Transverse colon (tissue), 4 donors: ENCODE measurements at places on chromosomes 13 and 19.

- DNase-seq: no peak
Measured at GRCh38 chr19:3178973-3179738, 587 bp downstream of the S1PR4 start.

DNA sequence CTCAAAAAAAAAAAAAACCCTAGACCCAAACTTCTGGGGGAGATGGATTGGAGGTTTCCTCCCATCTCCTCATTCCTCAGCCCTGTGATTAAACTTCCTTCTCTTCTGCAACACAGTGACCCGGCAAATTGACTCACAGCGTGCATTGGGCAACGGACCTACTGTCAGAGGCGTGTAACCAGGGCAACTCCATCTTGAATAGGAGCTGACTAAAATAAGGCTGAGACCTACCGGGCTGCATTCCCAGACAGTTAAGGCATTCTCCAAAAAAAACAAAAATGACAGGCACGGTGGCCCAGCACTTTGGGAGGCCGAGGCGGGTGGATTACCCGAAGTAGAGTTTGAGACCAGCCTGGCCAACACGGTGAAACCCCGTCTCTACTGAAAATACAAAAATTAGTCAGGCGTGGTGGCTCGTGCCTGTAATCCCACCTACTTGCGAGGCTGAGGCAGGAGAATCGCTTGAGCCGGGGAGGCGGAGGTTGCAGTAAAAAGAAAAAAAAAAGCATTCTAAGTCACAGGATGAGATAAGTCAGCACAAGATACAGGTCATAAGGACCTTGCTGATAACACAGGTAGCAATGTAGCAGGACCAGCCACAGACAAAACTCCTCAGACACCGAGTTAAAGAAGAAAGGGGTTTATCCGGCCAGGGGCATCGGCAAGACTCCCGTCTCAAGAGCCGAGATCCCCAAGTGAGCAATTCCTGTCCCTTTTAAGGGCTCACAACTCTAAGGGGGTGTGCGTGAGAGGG, 5.4 kb upstream of the NLRP7 start:
- no peak for DNase-seq

DNA sequence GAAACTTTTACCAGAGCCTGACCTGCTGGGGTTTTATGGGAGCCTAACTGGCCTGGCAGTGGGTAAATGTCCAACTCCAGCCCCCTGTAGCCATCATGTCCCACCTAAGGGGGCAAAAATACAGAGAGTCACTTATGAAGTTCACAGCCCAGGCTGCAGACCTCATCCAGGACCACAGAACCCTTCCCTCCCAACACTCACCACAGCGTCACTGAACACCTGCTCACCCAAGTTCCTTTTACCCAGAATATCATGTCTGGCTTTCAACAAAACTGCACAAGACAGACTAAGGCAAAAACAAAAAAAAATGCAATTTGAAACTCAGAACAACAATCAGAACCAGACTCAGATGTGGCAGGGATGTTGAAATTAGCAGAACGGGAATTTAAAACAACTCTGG, 6.4 kb downstream of the CEACAM3 start:
- DNase-seq: no peak

DNA sequence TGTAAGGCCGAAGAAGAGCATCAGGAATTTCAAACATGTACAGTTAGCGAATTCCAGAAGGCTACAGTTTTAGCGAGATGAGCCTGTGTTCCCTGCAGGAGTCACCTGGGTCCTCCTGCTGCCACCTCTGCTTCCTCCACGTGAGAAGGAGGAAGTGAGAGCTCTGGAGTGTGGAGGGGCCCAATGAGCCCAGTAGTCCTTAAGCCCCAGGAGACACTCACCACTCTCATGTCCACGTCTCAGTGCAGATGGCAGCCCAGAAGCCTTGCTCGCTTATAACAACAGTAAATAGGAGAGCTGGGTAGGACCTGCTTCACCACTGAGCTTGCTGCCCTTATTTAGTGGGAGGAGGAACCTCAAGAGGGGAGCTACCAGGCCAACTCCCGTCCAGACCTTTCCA, 44.3 kb downstream of the SERP2 start:
- DNase-seq: no peak

GRCh38 chr19:24099829-24100228, 12.8 kb downstream of the ZNF254 start:
- no peak for DNase-seq

DNA sequence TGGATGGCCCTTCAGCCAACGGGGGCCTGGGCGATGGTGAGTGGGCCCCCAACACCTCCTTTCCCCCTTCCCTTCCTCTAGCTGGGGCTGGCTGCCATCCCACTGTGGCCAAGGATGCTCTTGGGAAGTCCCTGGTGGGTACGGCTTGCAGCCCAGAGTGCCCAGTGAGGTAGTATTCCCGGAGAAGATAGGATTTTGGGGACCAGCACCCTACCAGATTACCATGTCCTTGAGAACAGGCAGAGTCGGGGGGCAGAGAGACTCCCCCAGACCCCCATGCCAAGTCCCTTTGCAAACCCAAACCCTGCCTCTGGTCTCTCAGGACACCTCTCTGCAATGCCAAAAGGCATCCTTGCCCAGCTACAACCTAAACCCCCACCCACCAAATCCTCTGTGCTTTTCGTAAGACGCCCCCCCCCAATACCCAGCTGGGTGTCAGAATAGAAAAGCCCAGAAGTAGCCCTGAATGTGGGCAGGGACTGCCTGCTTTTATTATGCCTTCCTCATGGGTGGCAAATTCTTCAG, 1.7 kb downstream of the HIF3A start:
- no peak for DNase-seq

- DNase-seq: no peak
Measured at GRCh38 chr13:41919031-41919740, 41.7 kb downstream of the VWA8 start.

GRCh38 chr13:48400090-48400694, 12.7 kb downstream of the LPAR6 start:
- no peak for DNase-seq

- DNase-seq: no peak
Measured at GRCh38 chr19:23799321-23799720, 40.6 kb upstream of the ZNF681 start.

DNA sequence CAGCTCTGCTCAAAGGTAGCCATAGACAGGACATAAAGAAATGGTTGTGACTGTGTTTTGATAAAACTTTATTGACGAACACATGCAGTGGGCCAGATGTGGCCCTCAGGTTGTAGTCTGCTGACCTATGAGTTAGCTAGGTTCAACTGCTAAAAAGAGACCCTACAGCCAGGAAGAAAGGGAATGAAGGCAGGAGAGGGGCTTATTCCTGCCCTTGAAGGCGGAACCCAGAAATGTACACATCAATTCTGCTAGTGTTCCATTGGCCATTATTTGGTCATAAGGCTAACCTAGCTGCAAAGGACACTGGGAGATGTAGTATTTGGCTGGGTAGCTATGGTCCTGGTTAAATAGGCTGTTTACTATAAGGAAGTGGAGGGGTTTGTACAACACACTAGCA, 18.0 kb downstream of the APBA3 start:
- no peak for DNase-seq

GRCh38 chr19:30757104-30757836, 385.1 kb downstream of the ZNF536 start:
- DNase-seq: no peak

DNA sequence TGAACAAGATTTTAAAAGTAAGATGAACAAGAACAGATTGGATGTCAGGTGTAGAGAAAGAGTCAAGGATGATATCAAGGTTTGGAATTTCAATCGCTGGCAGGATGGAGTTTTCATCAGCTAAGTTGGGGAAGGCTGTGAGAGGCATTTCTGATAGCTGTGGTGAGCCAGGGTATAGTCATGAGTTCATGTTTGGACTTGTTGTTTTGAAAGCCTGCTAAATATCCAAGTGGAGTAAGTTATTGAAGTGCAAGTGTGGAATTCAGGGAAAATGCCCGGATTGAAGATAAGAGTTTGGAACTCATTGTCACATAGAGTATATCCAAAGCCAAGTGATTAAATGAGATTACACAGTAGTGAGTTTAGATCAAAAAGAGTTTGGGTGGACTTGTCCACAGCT, 11.0 kb upstream of the EPSTI1 start:
- no peak for DNase-seq

- no peak for DNase-seq
Measured at GRCh38 chr13:30192320-30193093, 114.8 kb downstream of the KATNAL1 start.

- DNase-seq: no peak
Measured at GRCh38 chr19:31451686-31452330, 102.6 kb upstream of the TSHZ3 start.

DNA sequence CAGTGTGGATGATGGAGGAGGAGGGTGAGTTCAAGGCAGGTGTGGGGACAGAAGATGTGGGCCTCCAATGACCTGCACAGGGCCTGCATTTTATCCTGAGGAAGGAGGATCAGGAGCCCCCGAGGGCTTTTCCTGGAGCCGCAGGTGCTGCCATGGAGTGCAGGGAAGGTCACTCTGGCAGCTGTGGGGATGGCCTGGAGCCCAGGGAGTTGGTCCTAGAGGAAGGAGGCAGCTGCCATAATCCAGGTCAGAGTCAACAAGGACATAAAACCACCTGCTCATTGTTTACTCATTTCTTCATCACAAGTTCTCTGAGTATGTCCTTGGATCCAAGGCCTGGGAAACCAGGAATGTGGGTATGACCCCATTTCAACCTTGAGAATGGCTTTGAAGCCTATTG, 87.2 kb downstream of the SCGB2B2 start:
- no peak for DNase-seq

DNA sequence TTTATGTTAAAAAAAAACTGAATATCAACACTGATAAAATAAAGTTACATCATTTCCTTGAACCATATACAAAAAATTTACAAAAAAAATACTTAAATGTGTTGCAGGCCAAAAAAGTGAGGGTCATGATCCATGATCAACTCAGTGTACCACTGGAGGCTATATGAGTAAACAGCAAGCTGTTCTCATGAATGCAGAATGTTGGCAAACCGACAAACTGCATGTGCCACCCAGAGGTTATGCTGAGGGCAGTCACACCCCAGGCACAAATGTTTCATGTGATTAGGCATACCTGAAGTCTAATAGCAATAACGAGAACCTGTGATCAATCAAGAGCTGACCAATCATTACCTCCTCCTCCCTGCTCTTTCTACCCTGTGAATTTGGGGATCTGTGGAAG, 91.9 kb downstream of the ZNF431 start:
- no peak for DNase-seq

DNA sequence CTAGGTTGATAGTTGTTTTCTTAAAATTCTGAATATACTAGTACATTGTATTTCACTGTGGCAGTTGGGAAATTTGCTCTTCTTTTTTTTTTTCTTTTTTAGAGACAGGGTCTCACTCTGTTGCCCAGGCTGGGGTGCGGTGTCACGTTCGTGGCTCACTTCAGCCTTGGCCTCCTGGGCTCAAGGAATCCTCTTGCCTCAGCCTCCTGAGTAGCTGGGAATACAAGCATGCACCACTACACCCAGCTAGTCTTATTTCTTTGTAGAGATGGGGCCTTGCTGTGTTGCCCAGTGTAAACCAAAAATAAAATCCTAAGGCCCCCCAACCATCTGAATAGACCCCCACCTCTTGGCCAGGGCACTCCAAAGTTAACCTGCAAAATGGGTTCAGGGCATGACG, 79.3 kb downstream of the FNDC3A start:
- DNase-seq: no peak

DNA sequence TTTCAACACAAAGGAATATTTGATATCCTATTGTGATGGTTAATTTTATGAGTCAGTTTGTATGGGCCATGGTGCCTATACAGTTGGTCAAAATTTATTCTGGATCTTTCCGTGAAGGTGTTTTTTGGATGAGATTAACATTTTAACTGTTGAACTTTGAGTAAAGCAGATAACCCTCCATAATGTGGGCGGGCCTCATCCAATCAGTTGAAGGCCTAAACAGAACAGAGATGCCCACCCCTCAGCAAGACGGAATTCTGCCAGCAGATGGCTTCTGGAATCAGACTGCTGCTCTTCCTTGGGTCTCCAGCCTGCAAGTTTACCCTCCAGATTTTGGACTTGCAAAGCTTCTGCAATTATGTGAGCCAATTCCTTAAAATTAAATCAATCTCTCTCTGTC, 16.0 kb downstream of the CSNK1A1L start:
- no peak for DNase-seq

- DNase-seq: peak; percentile 20
Measured at GRCh38 chr13:46831588-46832194, 34.7 kb upstream of the ESD start.

- no peak for DNase-seq
Measured at GRCh38 chr19:29323440-29324290, 110.7 kb upstream of the UQCRFS1 start.

GRCh38 chr13:53050151-53050550, 21.5 kb downstream of the OLFM4 start:
- DNase-seq: no peak

DNA sequence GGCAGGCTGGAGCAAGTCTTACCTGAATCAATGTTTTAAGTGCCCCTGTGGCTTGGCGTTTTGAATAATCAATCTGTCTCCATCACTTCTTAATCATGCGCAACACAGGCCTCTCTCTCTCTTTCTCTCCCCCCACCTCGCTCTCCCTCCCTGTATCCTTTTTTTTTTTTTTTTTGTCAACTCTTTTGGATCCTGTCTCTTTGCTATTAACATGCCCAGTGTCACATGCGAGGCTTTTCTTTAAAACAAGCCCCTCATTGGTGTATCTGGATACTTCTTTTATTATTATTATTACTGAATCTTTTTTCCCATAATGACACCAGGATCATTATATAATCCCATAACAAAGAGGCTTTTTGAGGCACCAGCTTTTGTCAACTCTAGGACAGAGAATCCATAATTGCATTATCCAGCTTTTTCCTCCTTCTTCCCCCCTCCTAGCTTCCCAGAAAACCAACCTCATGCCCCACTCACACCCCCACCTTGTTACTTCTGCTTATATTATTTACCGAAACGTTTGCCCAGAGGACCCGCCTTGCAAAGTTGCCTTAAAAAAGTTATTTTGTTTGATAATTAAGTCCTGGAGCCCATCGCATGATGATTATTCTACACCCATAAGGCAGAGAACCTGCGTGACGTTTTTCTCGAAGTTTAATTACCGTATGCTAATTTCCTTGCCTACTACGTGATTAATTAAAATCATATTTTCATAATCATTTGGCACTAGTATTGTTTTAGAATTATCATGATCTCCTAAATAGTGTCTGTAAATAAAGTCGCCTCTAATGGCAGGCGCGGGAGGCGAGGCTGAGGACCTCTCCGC, 148.1 kb upstream of the ZNF536 start:
- DNase-seq: no peak

DNA sequence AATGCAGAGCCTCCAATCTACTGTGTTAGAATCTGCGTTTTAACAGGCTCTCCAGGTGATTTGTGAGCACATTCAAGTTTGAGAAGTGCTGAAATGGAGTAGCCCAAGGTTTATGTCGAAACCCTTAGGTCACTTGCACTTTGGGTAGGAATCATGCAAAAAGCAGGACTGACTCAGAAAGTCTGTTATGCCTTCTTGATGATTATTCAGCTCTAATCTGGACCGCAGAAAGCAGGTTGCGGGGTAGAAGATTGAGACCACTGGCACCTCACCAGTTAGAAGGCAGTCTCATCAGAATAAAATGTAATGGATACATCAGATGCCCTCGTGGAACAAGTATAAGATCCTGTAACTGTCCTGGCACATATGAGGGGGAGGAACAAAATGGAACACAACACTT, 326.3 kb downstream of the DCLK1 start:
- no peak for DNase-seq

GRCh38 chr13:109368230-109368629, 418.2 kb downstream of the IRS2 start:
- no peak for DNase-seq

- DNase-seq: no peak
Measured at GRCh38 chr19:10651851-10652250, 2.3 kb upstream of the ILF3 start.

GRCh38 chr19:34228347-34228746, 26.0 kb upstream of the GARRE1 start:
- no peak for DNase-seq
